ENCODE measurements at places on chromosomes 7 and 10.

GRCh38 chr7:34973400-34973760 is 63.9 kb downstream of the DPY19L1 start:
- no peak for DNase-seq

DNA sequence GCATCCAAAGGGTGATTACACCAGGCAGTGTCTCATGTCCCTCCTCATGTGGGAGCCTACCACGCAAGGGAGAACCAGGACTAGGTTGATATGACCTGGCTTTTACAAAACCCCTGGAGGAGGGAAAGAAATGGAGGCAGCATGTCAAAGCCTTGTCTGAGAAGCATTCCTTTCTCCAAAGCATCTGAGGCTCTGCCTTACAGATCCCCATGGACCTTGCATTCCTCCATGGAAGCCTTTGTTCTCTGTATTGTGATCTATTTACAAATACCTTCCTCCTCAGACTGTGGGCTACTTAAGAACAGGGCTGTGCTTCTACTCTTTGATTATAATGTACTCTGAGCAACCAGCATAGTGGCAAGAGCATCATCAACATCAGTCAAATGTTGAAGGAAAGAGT is 197.0 kb downstream of the PLXNA4 start:
- DNase-seq, result no peak

DNA sequence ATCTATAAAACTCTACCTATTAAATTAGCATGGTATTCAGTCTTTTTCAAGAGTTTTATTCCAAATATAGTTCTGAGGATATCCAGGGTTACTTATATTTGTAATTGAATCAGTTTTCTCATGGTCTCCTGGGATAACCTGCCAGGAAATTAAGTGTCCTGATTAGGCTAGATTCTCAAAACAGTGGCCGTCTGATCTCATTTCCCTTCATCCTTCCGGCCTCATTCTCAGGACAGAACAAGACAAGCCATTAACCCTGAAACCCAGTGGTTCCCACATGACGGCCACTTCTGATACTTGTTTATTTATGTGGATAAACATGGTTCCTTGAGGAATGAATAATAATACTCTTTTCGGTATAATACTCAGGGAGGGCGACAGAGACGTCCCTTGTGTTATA is 417.6 kb upstream of the POT1 start:
- no peak for DNase-seq

DNA sequence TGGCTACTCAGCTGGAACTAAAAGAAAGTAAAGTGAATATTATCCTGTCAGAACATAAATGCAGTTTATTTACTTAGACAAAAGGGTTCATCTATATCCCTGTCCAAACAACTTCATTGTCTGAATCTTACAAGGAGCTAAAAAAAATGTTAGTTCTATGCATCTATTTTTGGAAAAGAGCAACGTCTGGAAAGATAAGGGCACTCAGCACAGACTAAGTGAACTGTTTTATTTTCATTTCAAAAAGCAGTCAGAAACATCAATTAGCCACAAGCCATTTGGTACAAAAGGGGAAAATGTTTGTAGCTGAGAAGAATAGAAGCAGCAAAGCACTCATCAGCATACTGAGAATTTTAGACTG is 245.5 kb downstream of the FOXP2 start:
- no peak for DNase-seq

DNA sequence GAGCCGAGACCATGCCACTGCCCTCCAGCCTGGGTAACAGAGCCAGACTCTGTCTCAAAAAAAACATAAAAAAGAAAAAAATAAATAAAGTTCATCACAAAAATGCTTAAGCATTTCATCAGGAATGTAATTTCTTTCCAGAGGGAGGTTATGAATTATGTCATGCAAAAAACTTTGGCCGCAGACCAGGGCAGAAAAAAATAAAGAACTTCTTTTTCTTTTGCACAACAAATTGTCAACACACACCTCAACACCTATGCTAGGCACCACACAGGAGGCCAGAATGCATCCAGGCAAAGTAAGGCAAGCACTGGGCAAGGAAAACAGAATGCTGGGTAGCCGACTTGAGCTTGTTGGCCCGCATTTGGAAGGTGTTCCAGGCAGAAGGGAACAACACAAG is 3.9 kb downstream of the C10orf62 start:
- no peak for DNase-seq
